ENCODE measurements at places on chromosomes 6 and 20. TPM values are rescaled to one million over a fixed set of nuclear protein-coding genes. Genes with fewer than 3 reads are reported as not detected.
A peak's percentile ranks its signal among the peaks of the same experiment; 100 is the strongest.

GRCh38 chr20:36919715-36920333 lies 31.7 kb downstream of the SAMHD1 start:
- DNase-seq, result peak; percentile 78

Gene LGSN
- not detected for total RNA-seq

Gene HLA-DMA
- 11.4 TPM for total RNA-seq

DNA sequence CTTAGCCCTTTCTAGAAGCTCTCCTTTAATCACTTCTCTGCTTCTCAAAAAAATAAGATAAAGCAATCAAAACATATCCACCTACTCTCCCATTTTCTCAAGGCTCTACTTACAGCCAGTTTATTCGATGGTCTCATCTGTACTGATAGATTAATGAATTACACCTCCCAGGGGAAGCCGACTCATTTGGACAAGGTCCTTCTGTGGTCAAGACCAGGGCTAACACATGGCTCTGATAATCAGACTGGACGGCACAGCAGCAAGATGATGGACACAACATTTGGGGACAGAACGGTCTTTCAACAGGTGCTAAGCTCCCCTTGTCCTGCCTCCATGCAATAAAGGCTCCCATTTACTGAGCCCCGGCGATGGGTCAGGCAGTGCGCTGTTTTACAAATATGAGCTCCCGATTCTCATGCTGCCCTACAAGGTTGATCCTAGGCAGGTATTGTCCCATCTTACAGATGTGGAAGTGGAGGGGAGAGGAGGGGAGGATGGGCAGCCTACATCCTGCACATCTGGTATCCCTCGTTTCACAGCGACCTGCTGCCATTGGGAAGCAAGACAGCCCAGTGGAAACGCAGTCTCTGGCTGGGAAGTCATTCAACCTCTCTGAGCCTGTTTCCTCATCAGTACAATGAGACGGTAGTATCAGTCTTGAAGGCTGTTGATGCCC lies 15.7 kb downstream of the CPNE5 start:
- no peak for DNase-seq

DNA sequence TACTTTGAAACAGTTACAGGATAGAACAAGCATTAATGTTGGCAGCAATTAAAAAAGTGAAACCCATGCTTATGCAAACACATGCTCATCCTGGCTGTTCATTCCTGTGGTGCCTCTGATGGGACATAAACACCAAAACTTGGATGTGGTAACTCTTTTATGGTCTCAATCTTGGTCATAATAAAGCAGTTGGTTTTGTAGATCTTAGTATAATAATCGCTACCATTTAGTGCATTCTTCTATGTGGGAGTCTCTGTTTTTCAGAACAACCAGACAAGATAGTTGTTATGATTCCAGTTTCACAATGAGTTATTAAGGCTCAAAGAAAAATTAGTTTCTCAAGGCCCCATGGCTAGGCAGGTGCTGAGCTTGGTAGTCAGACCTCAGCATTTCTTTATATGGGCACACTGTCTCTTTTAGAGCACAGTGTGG lies 184.0 kb downstream of the UTRN start:
- no peak for DNase-seq

- DNase-seq, result peak; percentile 61
These were observed 754.5 kb downstream of the C6orf118 start for GRCh38 chr6:164554700-164555476.

DNA sequence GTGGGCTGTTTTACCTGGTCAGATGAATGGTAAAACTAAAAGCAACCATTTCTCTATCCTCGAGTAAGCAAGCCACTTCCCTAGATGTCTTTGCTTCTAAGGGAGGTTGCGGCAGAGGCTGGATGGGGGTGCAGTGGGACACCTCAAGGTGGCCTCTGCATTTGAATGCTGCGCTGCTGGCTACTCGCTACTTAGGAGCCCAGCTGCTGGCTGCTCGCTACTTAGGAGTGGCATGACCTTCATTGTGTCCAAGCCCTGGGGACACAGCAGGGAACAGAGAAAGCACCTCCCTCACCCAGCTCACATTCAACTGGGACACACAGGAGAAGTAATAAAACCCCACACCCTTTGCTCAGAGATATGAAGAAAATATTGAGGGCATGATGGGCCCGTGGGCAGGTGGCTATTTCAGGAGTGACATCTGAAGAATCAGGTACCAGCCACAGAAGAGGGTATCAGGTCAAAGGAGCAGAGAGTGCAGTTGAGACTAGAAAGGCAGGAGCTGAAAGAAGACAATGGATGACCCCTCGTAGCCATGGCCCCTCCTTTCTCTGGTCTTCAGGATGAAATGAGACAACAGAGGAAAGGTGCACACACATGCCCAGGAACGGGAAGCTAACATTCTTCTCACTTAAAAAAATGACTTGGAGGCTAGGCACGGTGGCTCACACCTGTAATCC lies 149.4 kb downstream of the ZMYND8 start:
- no peak for DNase-seq

DNA sequence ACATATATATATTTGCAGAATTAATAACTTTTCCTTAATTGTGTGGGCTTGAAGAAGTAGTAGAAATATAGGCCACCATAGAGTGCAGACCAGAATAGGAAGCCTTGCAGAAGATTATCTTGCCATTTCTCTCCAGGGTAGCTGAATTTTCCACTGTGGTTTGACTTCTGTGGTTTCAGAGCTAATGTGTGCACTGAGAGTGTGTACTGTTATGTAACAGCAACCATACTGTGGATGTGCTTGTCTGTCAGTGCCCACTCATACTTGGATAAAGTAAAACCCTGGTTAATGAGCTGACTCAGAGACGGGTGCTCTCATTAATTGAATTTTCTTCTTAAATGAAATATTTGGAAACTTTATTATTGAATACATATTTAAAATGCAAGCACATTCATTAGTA lies 57.2 kb downstream of the CEP43 start:
- no peak for DNase-seq

DNA sequence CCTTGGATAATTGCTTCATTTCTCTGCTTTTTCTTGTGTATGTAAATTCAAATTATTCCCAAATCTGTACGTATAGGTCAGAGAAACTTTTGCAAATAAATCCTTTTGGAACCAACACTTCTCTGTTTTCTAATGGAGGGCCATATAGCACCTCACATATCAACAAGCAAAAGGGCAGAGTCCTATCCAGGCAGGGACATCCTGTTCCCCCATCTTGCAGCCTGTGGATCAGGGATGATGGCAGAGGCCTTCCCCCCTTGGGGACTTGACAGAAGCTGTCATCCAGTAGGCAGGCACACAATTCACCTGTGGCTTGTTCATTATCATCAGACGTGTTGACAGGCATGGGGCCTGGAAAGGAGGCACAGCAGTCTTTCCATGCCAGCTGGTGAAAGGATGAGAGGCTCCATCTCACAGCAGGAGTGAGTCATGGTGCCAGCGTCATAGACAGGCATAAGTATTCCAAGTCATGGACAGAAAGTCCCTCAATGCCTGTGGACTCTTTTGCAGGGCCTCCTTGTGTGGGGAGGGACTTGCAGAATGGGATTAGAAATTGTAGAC lies 31.8 kb upstream of the PLEKHG1 start:
- peak; percentile 84 for DNase-seq

Gene FOXF2
- total RNA-seq, result not detected

Gene BFSP1
- total RNA-seq, result 0.98 TPM

DNA sequence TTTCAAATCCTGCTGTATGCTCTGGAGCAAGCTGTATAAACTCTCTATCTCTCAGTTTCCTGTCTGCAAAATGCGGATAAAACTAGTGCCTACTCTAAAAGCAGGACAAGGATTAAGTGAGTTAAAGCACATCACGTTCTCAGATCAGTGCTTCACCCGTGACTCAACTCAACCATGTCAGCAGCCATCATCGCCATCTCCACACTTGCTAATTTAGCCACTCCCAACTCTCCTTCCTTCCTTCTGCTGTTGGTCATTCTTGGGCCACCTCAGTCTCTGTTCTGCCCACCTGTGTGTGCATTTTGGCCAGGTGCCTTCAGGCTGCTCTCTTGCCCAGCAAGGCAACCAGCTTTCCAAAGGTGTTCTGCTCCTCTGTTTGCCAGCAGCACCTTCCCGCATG lies 260.0 kb upstream of the CDYL start:
- DNase-seq, result no peak

- no peak for DNase-seq
These were observed 89.4 kb upstream of the AFDN start for GRCh38 chr6:167737205-167737830.

DNA sequence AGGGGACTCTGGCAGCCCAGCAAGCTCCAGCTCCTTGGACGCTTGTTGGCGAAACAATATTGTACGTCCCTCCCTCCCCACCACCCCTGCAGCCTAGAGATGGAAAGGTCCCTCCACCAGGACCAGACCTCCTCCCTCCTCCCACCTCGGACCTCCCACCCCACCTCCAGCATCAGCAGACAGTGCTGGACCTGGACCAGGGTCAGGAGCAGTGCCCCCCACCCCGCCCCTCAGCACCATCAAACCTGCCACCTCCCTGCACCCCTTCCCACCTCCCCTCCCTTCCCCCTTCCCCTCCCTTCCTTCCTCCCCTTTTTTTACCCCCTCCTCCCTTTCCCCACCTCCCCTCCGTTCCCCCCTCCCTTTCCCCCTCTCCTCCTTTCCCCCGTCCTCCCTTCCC lies 98.4 kb downstream of the TAF4 start:
- DNase-seq, result no peak

DNA sequence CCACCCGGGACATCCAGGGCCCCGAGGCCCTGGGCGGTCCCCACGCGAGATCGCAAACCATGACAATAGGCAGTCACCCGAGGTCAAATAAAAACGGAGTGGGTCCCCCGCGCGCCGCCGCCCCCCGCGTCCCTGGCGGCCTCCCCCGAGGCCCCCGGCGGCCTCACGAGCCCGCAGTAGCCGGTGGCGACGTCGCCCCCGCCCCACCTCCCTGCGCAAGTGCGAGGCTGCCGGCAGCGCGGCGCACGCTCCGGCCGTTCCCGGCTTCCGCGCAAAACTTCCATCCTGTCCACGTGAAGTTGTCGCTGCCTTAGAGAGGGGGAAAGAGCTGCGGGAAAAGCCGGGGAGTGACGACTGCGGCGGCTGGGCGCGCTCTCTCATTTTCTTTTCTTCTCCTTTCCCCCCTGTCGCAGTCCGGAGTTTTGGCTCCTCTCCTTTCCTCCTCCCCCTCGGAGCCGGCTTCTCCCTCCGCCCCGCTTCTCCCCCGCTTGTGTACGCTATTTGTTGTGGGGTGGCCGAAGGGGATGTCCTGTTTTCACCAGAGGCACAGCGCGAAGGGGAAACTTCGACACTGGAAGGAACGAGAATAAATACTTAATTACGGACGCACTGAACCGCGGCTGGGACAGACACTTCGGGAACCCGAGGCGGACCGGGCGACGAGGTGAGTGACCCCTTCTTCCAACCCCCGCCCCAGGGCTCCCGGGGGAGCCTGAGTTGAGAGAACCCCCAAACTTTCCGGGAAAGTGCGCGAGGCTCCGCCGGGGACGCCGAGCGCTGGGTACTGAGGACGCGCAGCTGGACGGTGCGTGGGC lies at the start of gene EYA4:
Gene EYA4 (plus strand): TSS at position 272 of the 815 bp plus-strand sequence. CDS start 33,424 bp downstream, outside the sequence.
- no peak for DNase-seq

Gene HLA-DQB1
- not detected for total RNA-seq

- no peak for DNase-seq
These were observed 157.2 kb downstream of the ZDHHC14 start for GRCh38 chr6:157538168-157538567.

DNA sequence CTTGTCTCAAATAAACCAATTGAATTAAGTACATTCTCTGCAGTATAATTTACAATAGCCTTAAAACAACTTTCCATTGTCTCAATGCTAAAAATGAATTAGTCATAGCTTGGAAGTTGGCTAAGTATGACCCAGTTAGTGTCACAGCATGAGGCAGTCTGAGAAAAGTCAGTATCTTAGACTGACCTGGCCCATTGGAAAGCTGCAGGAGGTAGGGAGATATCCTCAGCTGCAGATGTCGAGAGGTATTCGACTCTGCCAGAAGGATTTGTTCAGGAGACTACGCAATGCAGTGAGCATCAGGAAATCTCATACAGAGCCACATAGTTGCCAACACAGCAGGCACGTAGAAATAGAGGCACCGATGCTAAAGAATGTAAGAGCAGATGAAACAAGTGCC lies 350.9 kb upstream of the NRSN1 start:
- DNase-seq, result no peak

- DNase-seq, result no peak
These were observed 232.7 kb downstream of the NKAIN2 start for GRCh38 chr6:124036384-124036783.

Gene CPNE5
- 28.1 TPM for total RNA-seq

- peak; percentile 30 for DNase-seq
These were observed 79.5 kb upstream of the MYL9 start for GRCh38 chr20:36461600-36462439.

All from G401 (cell line).